ENCODE measurements at places on chromosomes 7 and 10. TPM values are rescaled to one million over a fixed set of nuclear protein-coding genes. Genes with fewer than 3 reads are reported as not detected.
A peak's percentile ranks its signal among the peaks of the same experiment; 100 is the strongest.

DNA sequence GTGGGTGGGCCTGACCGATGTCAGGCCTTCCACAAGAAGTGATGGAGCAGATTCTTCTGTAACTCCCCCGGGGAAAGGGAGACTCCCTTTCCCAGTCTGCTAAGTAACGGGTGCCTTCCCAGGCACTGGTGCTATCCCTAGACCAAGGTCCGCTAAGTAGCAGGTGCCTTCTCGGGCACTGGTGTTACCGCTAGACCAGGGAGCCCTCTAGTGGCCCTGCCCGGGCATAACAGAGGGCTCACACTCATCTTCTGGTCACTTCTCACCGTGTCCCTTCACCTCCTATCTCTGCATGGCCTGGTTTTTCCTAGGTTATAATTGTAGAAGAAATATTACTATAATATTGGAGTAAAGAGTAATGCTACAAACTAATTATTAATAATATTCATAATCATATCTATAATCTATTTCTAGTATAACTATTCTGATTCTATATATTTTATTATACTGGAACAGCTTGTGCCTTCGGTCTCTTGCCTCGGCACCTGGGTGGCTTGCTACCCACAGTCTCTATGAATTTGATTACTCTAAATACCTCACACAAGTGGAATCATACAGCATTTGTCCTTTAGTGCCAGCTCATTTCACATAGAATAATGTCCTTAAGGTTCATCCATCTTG lies 1378.7 kb downstream of the XPNPEP1 start:
- DNase-seq: peak; percentile 70

DNA sequence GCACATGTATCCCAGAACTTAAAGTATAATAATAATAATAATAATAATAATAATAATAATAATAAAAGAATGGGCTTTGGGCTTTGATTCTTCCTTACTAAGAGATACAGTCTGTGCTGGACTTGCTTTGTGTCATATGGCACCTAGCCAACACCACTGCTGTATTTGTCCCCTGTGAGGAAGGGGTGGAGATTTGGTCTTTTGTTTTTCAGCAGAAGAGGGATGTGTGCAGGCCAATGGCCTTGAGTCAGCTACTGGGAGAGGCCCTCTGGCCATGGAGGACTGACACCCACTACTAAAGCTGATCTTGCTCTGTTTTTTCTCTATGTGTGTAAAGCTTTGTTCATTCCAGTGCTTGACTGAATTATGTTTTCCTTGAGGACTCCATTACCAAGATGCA lies 573.0 kb upstream of the PCDH15 start:
- DNase-seq: no peak

DNA sequence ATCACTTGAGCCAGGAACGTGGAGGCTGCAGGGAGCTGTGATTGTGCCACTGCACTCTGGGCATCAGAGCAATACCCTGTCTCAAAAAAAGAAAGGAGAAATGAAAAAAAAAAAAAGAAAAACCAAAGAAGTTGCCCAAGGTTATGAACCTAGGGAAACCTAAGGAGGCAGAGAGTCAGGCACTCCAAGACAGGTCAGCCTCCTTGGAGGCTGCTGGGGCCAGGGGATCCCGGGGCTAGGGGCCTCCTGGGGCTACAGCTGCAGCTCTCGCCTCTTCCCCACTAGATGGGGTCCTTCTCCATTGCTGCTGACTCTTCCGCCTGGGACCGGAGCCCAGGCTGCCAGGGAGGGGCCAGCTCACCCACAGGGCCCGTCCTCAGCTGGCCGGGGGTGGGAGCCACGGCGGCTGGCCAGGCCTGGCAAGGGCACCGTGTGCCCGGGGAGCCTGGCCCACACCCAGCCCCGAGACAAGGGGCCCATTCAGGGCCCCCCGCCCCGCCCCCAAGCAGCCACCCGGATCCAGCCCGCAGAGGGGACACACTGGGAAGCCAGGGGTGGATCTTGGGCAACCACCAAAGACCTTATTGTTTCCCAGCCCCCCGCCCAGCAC lies 1.7 kb upstream of the SPACDR start:
- DNase-seq: peak; percentile 94

DNA sequence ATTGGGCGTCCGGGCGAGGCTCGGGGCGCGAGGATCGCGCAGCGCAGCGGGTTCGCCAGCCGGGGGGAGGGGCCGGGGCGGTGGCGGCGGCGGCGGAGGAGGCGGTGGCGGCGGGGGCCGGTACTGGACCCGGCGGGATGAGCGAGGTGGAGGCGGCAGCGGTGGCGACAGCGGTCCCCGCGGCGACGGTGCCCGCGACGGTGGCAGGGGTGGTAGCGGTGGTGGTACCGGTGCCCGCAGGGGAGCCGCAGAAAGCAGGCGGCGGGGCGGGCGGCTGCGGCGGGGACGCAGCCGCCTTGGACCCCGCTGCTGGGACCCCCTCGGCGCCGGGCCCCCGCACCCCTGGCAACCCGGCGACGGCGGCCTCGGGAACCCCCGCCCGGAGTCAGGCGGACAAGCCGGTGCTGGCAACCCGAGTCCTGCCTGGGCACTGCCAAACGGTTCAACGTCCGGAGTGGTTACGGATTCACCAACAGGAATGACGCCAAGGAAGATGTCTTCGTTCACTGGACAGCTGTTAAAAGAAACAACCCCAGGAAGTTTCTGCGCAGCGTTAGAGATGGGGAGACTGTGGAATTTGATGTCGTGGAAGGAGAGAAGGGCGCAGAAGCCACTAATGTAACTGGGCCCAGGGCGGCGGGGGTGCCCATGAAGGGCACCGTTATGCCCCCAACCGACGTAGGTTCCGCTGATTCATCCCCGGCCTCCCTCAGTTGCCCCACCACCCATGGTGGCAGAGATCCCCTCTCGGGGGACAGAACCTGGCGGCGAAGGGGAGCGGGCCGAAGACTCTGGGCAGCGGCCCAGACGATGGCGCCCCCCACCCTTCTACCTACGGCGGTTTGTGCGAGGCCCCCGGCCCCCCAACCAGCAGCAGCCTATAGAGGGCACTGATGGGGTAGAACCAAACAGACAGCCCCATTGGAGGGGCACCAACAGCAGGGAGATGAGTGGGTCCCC lies 100.3 kb upstream of the CPXM2 start:
- no peak for DNase-seq

DNA sequence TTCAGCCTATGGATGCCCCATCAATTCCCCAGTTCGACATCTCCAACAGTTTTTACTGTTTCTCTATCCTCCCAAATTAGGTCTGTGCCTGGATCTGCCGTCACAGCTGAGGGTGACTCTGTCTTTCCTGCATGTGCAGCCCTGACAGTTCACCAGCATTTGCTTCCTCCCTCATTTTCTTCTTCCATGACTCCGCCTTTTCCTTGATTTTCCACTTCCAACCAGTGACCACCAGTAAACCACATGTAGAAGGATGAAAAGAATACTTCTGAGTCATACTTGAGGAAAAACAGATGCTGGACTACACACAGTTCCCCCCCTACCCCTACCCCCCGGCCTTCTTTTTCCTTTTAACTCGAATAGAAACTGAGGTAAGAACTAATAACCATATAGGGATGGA lies 311.8 kb upstream of the POM121L12 start:
- no peak for DNase-seq

GRCh38 chr10:44118500-44118899 lies 266.4 kb downstream of the CXCL12 start:
- no peak for DNase-seq

GRCh38 chr10:98994030-98994429 lies 241.6 kb downstream of the HPSE2 start:
- DNase-seq: no peak

DNA sequence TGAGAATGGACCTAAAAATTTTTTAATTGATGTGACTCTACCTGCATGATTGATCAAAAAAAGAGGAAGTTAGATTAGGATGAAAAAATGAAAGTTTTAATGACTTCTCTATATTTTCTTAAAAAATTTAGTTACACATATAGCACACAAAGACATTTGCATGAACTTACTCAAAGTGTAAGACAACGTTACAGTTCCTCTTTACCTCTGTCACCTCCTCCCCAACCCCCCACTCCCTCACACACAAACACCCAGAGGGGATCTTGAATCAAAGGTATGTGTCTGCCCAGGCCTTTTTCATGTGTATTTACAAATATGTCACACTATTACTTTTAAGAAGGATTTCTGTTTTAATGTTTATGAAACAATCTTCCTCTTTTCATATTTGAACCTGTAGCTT lies 20.6 kb upstream of the CDCA7L start:
- no peak for DNase-seq

DNA sequence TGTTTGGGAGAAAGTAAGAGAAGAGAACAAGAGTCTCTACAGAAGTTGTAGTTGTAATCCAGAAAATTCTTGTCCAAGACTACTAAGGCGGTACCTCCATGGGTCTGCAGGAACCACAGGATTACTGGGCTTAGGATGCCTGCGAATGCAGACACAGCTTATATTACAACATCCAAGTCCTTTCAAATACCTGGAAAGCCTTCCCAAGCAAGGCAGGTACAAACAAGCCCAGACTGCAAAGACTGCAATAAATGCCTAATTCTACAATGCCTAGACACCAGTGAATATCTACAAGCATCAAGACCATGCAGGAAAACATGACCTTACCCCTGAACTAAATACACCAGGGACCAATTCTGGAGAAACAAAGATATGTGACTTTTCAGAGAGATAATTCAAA lies 178.2 kb downstream of the ARL4A start:
- DNase-seq: no peak

Gene CDH23
- 3.7 TPM for total RNA-seq

Gene ACHE
- total RNA-seq: 1.6 TPM

Gene H2BK1
- total RNA-seq: not detected

Gene STEAP1
- 6.0 TPM for total RNA-seq

Gene PAX2
- total RNA-seq: not detected

Gene CFAP58
- 1.3 TPM for total RNA-seq

Gene PAOX
- total RNA-seq: 10.2 TPM
